ENCODE measurements at places on chromosomes 16 and 17.

- no peak for DNase-seq
These were observed 344.6 kb downstream of the SOX9 start for GRCh38 chr17:72465191-72466024.

DNA sequence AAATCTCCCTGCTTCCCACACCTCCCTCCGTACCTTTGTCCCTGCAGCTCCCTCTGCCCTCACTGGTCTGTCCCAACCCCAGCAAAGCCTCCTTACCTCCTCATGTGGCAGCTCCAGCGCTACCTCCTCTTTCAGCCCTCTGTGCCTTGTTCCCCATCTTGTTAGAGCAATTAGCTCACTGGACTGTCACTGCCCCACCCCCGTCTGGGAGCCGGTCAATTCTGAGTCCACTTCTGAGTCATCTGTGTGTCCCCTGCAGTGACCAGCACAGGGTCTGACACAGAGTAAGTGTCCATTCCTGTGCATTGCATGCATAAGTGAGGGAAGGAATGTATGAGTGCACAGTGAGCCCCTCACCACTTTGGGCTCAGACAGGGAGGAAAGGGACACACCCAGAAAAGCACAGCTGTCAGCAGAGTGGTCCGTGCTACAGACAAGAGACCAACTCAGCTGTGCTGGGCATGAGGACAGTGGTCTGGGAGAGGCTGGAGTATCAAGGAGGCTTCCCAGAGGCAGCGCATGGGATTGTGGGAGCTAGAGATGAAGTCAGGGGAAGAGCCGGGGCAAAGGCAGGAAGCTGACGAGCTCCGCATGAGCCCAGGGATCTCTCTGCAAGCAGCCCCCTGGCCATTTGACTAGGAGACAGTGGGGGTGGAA, 45.9 kb downstream of the PITPNM3 start:
- no peak for DNase-seq

DNA sequence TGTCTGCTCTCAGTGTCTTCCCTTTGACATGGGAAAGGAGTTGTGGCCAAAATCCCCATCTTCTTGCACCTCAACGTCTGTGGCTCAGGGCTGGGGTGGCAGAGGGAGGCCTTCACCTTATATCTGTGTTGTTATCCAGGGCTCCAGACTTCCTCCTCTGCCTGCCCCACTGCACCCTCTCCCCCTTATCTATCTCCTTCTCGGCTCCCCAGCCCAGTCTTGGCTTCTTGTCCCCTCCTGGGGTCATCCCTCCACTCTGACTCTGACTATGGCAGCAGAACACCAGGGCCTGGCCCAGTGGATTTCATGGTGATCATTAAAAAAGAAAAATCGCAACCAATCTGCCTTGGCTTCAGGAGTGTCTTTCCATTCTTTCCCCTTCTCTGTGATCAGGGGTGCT, 918 bp upstream of the MRM1 start:
- no peak for DNase-seq

GRCh38 chr16:85552980-85553435, 60.1 kb upstream of the GSE1 start:
- DNase-seq: no peak

GRCh38 chr16:50254072-50254471, 12.3 kb upstream of the ADCY7 start:
- no peak for DNase-seq

DNA sequence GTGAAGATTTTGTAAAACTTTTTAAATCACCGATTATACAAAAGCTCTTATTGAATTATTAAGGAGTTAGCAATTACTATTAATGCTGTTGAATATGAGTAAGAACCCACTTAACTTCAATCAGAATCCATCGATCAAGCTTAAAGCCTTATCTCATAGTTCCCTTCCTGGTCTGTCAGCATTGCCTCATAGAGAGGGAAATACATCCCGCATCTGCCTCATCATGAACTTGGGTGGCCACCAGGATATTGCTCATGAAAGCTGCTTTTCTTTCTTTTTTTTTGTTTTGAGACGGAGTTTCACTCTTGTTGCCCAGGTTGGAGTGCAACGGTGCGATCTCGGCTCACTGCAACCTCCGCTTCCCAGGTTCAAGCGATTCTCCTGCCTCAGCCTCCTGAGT, 66.7 kb downstream of the PIGL start:
- DNase-seq: no peak

DNA sequence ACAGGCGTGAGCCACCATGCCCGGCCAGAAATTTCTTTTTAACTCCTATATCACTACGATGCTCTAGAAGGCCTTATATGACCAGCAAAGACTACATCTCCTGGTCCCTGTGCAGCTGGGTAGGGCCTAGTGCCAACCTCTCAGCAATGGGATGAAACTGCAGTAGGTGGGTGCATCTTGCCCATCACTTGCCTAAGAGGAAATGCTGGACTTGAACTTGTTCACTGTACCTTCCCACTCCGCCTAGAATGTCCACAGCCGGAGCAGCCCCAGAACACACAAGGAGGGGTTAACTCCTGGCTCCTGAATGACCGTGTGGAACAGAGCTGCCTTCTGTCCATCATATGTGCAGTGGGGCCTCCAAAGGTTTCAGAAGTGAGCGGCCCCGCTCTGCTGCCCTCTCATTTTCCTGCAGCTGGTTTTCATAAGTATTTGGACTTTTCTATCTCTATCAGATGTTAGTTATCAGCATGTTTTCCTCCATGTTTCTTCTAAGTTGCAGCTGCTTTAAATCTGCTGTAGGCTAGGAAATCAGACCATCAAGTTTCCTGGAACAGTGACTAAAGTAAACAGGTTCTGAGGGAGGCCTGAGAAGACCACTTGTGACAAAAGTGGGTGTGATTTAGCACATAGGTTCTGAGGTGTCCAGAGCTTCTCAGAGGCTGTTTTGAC, 52.5 kb downstream of the WSB1 start:
- DNase-seq: no peak

All from activated naive CD4-positive, alpha-beta T cell treated with Interleukin-2 at 50 U/mL for 16 hours (primary cell).